Urinary bladder (tissue), 4 donors: ENCODE measurements at places on chromosomes 4 and X.

DNA sequence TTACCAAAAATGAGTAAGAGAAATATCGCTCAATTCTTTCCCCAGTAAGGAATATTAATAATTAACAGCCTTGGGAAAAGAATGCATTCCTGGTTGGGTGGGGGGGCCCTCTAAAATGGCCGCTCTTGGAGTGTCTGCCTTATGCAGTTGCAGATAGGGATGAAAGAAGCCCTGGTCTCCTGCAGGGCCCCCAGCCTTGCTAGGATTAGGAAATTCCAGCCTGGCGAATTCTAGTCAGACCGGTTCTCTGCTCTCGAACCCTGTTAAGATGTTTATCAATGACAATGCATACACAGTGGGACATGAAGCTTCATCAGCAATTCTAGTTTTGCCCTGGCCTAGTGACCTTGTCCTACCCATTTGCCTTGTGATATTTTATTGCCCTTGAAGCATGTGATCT, 1047.7 kb upstream of the GRID2 start:
- DNase-seq: no peak

GRCh38 chr4:37794056-37794455, 32.4 kb upstream of the PGM2 start:
- DNase-seq: no peak

GRCh38 chr4:78601013-78601412, 49.4 kb downstream of the ANXA3 start:
- DNase-seq: no peak

DNA sequence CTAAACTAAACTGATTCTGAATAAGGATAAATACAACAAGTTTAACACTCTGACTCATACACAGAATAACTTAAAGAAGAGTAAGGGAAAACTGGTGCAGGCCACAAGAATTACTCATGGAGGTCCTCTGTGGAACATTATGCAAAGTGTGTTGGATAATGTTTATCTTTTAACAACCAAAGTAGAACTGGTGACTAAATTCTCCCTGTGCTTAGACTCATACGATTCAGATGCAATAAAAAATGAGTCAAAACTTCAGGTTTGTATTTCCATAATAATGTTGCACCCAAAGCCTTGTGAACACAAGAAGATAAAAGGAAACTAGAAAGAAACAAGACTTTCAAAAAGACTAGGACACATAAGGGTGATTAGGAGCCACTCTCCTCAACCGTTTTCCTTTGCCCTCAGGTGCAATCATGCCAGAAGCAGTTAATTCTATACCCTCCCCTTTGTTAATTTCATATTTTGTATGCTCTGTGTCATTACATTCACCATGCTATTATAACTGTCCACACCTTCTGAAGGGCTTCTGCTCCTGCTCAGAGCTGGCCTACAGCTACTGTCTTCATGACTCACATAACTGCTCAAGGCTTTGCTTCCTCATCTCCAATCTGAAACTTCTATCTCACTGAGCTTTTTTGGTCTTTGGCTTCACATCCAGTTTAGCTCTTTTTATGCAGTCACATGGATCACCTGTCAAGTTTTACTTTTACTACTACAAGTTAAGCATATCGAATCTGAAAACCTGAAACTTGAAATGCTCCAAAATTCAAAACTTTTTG, 60.2 kb downstream of the KCNIP4 start:
- no peak for DNase-seq

DNA sequence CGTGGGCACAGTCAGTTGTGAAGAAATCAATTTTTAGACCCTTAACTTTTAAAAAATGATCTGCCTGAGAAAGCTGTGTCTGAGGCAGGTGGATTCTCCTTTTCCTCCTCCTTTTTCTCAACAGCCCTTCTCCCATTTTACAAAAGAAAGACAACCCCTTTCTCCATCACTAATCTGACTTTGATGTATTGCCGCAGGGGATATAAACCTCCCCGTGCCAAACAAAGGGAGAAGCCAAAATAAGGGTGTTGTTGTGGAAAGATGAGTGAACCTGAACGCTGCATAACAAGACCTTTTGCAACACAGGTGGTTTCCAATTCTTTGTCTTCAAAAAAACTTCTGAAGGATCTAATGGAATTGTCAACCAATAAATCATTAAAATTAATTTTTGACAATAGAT, 8.4 kb upstream of the FHL1 start:
- no peak for DNase-seq

DNA sequence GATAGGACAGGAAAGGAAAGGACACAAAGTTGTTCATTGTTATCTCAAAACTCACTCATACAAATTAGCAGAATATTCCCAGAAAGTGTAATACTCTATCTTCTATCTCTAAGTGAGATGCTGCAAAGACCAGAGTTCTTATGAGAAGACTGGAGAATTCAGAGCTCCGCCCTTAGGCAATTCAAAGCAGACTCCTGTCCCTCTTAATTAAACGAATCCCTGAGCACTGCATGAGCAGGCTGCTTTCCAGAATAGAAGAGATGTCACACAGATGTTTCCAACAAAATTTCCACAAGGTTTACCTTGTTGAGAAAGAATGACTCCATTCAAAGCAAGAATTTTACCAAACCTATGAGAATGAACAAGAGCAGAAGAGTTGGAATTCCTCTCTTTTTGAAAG, 630.8 kb upstream of the INTU start:
- DNase-seq: no peak

DNA sequence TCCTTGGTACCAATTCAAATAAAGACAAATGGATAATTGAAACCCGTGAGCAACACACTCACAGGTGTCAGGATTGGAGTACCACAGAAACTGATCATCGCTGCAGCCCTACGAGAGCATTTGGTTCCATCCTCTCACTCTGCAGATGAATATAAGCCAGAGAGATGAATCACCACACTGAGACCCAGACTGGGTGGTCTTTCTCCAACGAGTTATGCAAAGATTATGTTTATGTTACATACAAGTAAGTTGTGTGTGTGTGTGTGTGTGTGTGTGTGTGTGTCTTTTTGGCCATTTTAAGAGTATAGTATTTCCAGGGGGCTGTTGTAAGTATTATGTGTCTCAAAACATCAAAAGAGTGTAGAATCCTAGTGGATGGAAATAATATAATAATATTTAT, 329.5 kb upstream of the ZFP42 start:
- DNase-seq: no peak

GRCh38 chrX:109270580-109271484, 211.1 kb downstream of the GUCY2F start:
- DNase-seq: peak; percentile 3

GRCh38 chr4:156909010-156909409, 62.6 kb downstream of the PDGFC start:
- no peak for DNase-seq

- no peak for DNase-seq
Measured at GRCh38 chrX:119055687-119056086, 17.1 kb upstream of the CT47C1 start.

- no peak for DNase-seq
Measured at GRCh38 chr4:14529653-14530052, 472.6 kb upstream of the CPEB2 start.

DNA sequence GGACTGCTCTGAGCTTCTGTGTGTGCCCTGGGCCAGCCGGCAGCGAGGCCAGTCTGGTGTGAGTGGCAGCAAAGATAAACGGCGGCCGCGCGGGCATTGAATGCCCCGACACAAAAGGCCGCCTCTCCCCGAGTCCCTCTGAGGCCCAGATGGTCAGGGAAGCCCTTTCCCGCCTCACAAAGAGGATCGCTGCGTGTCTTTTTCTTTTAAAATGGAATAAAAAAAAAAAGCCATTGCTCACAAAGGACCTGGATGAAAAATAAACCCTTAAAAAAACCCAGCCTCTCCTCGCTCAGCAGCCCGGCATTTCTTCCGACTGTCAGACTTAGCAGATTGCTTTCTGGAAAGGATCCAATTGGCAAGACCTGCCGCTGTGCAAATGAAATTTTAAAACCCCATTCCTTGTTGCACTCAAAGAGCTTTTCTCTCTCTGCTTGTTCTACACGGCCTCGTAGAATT, 578.7 kb downstream of the BCOR start:
- no peak for DNase-seq

DNA sequence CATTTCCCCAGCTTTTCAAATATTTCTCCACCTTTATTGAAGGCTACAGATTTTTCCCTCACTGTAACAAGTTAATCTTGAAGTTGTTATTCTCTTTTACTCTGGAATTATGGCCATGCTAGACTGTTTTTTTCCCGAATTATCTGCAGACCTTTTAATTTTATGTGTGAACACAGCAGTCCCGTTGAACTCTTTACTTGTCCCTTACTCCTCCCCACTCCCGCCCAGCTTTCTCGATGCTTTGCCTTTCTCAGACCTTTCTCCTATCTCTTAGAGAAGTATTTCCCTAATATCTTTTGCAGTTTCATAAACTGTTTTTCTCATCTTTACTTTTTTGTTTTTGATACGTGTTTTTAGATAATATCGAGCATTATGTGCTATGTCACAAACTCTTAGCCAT, 776 bp downstream of the CEP44 start:
- no peak for DNase-seq

DNA sequence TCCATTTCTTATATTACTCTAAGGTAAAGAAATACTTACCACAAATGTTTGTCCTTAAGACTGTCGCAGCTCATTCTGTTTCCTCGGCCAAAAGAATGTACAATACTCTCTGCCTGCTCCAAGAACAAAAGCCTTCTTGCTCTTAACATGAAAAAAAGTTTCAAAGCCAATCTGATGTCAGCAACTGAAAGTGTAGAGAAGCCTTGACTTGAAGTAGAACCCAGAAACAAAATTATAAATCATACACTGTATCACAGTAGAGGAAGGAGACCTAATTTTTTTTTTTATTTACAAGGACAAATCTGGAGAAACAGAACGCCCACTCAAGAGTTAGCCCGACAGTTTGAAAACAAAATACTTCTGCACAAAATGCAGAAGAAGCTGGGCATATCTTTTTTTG, at the start of gene MCF2:
TSS of gene MCF2 (minus strand) at position 101 of the 400 bp plus-strand sequence. CDS start 56,423 bp downstream, outside the sequence.
- DNase-seq: no peak

GRCh38 chr4:148030193-148030873, 298.4 kb downstream of the ARHGAP10 start:
- no peak for DNase-seq

DNA sequence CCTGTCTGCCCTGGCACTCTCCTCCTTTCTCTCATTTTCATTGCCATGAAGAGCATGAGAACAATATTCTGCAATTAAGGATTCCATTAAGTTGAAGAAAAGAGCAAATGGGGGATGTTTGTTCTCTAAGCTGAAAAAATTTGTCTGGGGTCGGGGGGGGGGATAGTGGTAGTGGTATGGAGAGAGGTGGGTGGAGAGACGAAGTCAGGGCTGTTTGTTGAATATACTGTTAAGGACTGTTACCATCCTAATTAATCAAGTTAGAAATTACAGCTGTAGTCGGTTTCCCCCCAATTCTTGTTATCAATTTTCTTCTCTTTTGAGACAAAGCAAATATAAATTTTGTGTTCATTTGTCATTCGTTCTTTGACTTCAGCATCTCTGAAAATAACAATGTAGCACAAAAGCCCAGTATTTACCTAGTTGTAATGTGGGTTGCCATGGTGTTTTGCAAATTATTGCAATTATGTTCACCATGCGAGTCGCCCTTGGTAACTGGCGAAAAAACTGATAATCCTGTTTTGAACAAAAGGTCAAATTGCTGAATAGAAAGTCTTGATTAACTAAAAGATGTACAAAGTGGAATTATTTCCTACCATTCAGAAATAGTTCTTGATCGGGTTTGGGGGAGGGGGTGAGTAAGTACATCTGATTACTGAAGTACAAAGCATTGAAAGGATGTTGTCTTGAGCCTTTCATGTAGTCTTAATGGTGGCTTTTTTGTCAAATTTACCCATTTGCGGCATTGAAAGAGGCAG, 139.1 kb downstream of the ARX start:
- DNase-seq: no peak

DNA sequence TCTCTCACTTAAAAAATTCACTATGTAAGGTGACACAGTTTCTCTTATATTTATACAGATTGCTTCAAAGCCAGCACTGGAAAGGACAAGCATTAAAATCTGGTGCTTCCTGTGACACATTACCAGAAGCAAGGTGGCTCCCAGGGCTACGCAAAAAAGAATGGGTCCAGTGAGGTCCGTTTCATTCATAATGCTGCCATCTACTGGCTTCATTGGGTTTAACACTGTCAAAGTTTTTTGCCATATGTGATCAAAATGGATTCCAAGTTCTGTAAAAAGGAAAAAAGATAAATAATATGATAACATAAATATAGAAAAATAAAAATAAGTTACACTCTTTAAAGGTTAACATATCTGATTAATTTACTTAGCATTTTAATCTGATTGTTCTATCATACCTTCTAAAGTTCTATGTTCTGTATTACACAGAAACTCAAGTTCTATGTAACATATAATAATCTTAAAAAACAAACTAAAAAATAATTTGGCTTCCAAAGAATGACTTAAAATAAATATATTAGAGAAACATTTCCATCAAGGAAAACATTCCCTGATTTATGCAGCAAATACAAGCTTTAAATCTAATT, 22.1 kb downstream of the YIPF7 start:
- no peak for DNase-seq

- no peak for DNase-seq
Measured at GRCh38 chrX:98924511-98924910, 1485.6 kb downstream of the PCDH19 start.

DNA sequence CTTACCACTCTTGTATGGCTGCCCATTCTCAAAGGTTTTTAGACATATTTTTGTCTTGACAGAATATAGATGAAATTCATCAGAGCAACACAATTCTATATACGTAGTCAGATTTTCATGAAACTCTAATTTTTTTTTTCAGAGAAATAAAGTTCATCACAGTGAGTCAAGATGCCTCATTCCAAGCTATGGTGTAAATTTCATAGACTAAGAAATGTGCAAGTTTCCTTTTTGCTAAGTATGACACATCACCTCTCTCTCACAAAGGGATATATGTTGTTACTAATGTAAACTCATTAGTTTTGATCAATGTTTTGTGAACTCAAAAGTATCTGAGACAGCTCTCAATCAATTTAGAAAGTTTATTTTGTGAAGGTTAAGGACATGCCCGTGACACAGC, 60.4 kb upstream of the ATXN3L start:
- DNase-seq: no peak

DNA sequence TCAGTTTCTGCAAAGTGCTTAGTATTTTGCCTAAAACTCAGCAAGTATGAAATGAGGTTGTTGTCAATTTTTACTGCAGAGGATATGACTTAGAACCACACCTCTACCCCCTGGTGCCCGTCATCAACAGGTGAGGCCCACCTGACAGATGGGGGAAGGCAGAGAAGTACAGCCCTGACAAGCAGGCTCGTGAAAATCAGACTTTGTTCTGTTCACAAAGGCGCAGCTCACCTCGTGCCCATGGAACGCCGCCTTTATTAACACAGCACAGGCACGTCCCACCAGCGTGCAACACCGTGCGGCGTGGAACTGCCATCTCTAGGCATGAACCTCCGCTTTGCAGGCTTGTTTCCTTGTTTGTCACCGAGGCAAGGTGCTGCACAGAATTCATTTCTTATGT, 13.3 kb downstream of the CYP4V2 start:
- DNase-seq: no peak

- DNase-seq: no peak
Measured at GRCh38 chr4:158811704-158812103, 42.9 kb downstream of the FNIP2 start.

- DNase-seq: no peak
Measured at GRCh38 chr4:108272561-108272960, 103.8 kb upstream of the LEF1 start.

- no peak for DNase-seq
Measured at GRCh38 chr4:159027535-159027934, 75.3 kb upstream of the RAPGEF2 start.

GRCh38 chr4:104848597-104849225, 298.0 kb upstream of the TET2 start:
- no peak for DNase-seq
